Left renal cortex interstitium (tissue), 4 donors: ENCODE measurements at places on chromosomes 11 and 22. TPM values are rescaled to one million over a fixed set of nuclear protein-coding genes. Genes with fewer than 3 reads are reported as not detected.

GRCh38 chr11:74522776-74523175, 29.3 kb upstream of the LIPT2 start:
- DNase-seq, result no peak

CCDC73 gene
- polyA plus RNA-seq, result 0.32 TPM

GRCh38 chr22:48464246-48464645, 1363.4 kb downstream of the BRD1 start:
- no peak for DNase-seq

- DNase-seq, result no peak
These were observed 343.7 kb downstream of the BRD1 start for GRCh38 chr22:49483946-49484345.

GRCh38 chr11:132620423-132620822, 911.9 kb downstream of the OPCML start:
- no peak for DNase-seq

DNA sequence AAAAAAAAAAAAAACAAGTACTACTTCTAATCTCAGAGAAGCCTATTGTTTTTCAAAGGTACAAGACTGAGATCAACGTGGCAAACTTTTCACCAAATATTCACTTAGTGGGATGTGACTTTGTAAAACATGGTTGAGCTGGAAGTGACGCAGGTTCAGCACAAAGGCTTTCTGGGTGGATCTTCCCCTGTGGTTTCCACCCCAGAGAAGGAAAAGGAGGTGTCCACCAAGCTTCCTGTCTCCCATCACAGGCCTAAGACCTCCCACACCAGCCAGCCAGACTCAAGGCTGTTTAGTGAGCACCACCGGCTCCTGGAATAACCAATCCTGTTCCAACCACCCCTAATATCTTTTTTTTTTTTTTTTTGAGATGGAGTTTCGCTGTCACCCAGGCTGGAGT, 5.7 kb downstream of the TMEM184B start:
- DNase-seq, result no peak

- DNase-seq, result no peak
These were observed 17.4 kb downstream of the ARVCF start for GRCh38 chr22:19998991-19999820.

PIH1D2 gene
- polyA plus RNA-seq, result 13.7 TPM

PKDREJ gene
- 0.42 TPM for polyA plus RNA-seq

- DNase-seq, result no peak
These were observed 457.3 kb downstream of the TBC1D22A start for GRCh38 chr22:47219789-47220188.

DNA sequence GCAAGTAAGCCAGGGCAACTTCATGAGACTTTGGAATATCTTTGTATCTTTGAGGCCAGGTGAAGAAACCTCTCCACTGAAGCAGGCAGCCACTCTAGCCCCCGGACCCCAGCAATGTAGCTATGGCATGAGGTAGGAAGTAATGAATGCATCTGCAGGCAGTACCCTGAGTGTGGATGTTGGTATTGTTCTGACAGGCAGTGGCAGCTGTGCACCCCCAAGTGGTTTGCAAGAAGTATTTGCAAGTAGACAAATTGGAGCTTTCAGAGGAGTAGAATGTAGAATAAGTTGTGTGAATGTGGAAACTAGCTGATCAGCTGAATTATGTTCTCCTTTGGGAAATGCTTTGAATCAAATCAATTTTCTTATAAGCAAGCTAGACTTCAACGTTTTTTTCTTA, 194.4 kb upstream of the PGR start:
- no peak for DNase-seq

GRCh38 chr11:119854521-119854920, 125.5 kb upstream of the NECTIN1 start:
- DNase-seq, result no peak

DNA sequence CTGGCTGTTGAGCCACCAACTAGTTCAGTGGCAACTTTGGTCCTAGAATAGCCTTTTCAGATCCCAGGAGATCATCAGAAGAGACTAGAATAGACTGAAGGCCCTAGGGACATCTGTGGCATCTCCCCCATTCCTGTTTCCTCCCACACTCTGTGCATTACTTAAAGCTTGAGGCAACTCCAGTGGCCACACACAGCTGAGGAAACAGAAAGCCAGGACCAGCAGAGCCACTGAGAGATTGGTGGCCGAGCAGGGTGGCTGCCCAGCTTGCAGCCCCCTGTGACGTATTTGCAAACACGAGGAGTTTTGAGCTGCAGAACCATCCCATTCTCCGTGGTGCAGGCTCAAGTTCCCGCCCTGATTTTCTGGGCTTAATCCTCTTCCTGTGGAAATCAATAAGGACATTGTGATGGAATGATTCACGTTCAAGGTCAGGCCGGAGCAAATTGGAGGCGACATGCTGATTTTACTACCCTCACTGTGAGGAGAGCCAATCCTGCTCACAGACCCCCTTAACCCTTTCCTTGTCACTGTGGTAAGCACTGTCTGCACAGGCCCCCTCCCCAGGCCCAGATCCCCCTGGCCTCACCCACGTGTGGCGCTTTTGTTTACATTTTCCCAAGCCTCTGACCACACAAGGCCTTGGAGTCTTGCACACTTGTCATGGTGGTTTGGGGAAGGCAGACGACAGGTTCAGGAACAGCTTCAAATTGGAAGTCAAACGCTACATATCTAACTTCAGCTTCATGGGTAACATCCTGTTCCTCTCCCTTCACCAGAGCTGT, 69.1 kb upstream of the MYOD1 start:
- DNase-seq, result no peak

CRYBA4 gene
- polyA plus RNA-seq, result not detected

- no peak for DNase-seq
These were observed 18.8 kb upstream of the OR5B21 start for GRCh38 chr11:58526721-58527120.

DNA sequence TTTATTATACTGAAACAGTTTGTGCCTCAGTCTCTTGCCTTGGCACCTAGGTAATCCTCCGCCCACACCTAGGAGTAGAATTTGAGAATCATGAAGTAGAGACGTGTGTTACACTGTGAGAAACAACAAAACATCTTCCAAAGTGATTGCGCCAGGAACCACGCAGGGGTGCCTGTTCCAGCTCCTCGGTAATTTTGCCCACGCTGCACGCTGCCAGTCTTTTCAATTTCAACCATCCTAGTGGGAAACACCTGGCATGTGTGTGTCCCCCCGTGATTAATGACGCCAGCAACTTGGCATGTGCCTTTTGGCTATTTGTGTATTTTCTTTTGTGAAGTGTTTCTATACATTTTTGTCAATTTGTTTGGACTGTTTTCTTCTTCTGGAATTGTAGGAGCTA, 919.1 kb downstream of the BRD1 start:
- no peak for DNase-seq

MYRF gene
- 17.3 TPM for polyA plus RNA-seq

PGA5 gene
- polyA plus RNA-seq, result 0.53 TPM

DNA sequence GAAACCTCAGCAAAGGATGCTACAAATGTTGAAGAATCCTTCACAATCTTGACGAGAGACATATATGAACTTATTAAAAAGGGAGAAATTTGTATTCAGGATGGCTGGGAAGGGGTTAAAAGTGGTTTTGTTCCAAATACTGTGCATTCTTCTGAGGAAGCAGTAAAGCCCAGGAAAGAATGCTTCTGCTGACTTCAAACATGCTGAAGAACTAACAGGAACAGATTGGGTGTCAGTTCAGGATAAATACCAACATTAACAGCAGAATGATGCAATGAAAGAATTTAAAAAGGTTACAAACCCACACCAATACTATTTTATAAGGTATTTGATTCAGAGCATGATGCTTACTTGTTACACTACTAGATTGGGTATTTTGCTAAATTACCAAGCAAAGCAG, 33.9 kb downstream of the RAB39A start:
- DNase-seq, result no peak

PLAAT5 gene
- 0.41 TPM for polyA plus RNA-seq

DNA sequence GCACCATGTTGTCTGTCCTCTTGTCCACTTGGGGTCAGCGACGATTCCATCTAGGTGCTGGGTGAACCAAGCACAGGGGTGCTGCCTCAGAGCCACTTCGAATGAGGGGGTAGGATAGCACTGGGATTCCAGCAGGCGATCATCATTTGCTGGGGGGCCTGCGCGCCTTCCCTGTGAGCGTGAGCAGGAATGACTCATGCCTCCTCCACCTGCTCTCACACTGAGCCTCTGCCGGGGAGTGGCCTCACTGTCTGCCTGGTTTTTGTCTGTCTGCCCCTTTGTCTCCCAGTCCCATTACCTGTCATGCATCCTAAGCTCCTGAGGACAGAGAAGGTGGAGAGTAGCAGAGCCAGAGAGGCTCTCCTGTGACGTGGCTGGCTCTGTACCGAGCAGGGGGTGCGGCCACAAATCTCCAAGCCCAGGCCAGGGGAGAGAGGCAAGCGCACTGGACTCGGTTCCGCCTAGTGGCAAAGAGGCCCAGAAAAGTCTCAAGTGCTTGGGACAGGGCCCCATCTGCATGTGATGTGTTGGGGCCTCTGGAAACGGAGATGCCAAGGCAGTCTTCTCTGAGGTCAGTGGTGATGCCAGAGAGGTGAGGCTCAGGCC, 30.8 kb downstream of the RSPH14 start:
- no peak for DNase-seq

- no peak for DNase-seq
These were observed 92.4 kb downstream of the KCNC1 start for GRCh38 chr11:17827006-17827405.

DNA sequence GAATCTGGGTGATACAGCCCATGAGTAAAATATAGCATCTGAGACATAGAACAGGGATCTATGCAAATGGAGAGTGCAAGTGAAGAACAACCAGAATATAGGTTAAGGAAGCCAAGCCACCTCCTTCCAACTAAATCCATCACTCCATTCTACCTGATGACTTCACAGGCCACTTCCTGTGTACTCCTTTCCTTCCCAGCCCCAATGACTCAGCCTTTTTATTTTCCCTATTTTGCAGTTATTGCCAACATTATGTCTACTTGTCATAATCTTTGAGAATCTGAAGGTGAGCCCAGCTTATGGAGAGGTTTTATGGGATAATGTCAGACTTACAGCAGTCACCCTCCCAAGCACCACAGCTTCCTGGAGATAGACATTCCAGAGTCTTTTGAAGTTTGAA, 1.4 kb upstream of the OR52M1 start:
- DNase-seq, result no peak

GRCh38 chr11:122670131-122670530, 14.6 kb downstream of the UBASH3B start:
- no peak for DNase-seq

DNA sequence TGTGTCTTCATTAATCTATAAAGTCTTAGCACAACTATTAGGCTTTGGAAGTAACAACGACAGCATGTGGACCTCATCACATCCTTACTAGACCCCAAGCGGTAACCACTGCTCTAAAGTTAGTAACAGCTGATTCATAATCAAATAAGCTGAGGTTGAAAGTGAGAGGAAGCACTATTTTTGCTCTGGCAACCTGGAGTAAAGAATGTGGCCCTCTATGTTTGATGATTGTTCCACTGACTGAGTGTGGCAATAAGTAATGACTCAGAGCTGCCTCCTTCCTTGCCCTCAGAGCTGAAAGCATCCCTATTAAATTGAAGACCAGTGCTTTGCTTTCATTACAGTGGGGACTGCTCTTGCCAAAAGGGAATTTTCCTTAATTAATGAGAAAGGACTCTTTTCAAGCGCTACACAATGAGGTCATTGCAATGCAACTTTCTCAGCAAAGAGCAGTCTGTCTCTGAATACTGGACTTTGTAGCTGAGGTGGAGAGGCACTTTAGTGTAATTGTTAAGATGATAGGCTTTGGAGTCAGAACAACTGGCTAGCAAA, 906.1 kb upstream of the RAG2 start:
- no peak for DNase-seq

- DNase-seq, result no peak
These were observed 412.2 kb downstream of the TBC1D22A start for GRCh38 chr22:47174671-47175112.

- peak; percentile 41 for DNase-seq
These were observed 734 bp upstream of the TMEM123 start for GRCh38 chr11:102453302-102453695.

DNA sequence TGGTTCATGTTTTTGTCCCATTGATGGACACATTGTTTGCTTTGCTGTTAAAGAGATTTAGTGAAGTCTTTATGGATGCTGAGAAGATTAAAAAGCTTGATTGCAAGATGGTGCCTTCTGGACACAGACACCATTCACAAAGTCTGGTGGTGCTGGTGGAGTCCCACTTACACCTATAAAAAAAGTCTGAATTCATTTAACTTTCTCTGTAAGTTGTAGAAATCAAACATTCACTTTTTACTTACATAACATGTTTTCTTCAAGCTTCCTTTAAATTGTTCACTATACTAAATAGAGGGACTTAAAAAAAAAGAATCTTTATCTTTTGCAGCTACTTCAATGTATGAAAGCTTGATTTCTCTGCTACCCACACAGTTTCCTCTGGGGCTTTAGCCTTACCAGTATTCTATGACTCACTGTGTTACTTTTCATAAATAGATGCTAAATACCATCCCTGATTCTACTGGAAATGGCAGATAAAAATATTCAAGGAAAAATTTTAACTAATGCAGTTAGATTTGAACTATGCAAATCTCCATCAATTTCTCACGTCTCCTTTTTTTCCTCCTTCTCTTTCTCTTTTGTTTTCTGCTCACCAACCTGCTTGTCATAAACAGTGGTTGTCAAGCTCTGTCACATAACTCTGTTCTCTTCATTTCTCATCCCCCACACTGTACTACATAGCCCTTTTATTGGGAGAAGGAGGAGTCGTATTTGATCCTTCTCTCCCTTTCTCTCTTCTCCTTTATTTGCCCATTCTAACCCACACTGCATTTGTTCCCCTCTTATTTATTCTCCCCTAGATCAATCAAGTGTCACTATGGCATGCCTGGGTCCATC, 89.7 kb downstream of the FAM76B start:
- no peak for DNase-seq

GRCh38 chr11:1088927-1089737, 14.5 kb downstream of the MUC2 start:
- no peak for DNase-seq

- no peak for DNase-seq
These were observed 32.3 kb downstream of the AMOTL1 start for GRCh38 chr11:94800414-94800813.

GRCh38 chr22:16783930-16784354, 41.3 kb downstream of the XKR3 start:
- DNase-seq, result no peak

GRCh38 chr11:74330075-74330858, 18.8 kb upstream of the P4HA3 start:
- DNase-seq, result no peak
